ENCODE measurements at places on chromosomes 7 and 10.

- peak; percentile 98 for DNase-seq
These were observed 60.2 kb downstream of the MAD1L1 start for GRCh38 chr7:2172311-2173188.

- DNase-seq = no peak
These were observed 24.5 kb upstream of the KCTD7 start for GRCh38 chr7:66604198-66604597.

- no peak for DNase-seq
These were observed 7.4 kb downstream of the NT5C3A start for GRCh38 chr7:33055158-33055557.

GRCh38 chr7:91846436-91846835 lies 34.1 kb downstream of the MTERF1 start:
- no peak for DNase-seq

DNA sequence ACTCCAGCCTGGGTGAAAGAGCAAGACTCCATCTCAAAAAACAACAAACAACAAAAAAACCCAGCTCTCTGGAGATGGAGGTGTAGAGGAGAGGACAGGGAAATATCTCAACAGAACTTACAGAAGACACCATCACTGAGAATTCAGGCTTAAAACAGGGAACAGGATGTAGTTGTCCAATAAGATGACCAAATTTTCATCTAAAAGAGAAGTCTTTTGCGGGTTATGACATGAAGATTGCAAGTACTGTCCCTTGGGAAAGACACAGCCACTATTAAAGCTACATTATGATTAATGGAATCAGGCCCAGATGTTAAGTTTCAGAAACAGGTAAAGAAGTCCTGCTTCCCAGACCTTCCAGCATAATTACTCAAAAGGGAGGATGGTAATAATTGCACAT lies 235.2 kb upstream of the NRP1 start:
- DNase-seq = no peak

DNA sequence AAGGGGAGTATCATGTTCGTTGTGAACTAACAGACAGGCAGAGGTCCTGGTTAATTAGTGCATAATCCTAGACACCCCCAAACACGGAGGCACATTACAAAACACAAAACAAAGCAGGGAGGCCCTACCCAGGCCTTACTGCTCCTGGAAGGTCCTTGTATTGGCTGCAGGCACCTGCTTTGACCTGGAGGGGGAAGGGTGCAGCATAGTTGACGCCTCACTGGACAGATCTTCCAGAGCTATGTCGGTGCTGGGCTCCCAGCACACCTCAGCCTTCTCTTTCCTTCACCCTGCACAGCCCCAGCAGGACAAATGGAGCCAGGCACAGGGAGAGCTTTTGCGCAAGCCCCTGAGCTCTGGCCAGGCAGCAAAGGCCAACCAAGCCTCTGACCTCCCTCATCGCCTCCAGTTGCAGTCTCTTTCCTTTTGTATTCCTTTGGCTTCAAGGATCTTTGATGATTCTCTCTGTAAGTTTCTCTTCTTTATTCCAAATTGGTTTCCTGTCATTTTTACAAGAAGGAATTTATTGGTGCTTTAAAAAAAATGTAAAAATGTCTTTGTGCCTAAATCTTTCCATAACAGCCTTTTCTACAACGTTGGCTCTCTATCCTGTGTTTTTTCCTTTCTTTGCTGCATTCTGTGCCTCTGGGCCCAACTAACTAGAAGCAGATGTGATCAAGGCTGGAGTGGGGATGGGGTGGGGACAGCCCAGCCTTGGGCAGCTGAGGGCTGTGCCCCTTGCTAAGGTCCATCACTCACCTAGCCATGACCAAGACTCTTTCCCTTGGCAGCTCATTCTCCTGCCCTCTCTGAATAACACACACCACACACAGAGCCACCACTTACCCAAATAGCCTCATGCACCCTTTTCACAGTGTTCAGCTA lies 317.1 kb upstream of the NPVF start:
- no peak for DNase-seq

DNA sequence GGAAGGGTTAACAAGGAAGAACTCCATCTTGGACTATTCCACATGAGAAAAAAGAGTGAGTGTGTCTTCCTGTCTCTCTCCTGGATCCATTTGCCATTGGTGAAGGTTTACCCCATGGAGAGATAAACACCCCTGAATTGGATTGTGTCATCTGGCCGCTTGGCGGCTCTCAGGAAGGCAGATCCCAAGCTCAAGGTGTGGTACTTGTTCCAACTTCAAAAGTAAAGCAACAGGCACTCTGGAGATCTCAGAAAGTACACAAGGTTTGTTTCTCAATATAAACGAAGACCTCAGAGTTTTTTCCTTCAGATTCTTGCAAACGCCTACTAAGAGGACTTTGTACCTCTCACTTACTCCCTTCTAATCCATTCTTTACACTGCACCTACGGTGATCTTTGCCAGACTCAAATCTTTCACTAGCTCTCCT lies 116.7 kb downstream of the REEP3 start:
- no peak for DNase-seq

DNA sequence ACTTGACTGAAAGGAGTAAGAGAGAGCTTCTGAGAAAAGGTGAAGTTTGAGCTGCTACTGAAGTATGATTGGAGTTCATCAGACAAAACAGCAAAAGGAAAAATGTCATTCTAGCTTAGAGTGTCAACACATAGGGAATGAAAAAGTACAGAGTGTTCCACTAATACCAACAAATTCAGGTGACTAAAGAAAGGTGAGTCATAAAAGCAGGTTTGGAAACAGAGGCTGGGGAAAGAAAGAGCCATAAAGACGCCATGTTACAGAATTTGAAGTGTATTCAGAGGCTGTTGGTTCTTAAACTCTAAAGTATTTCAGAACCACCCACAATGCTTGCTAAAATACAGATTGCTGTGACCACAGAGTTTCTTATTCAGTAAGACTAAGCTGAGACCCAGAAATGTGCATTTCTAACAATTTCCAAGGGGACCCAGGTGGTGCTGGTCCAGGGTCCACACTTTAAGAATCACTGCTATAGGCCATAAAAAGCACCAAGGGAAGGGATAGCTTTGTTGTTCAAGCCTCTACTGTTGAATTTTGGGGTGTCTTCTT lies 143.1 kb downstream of the ELAPOR2 start:
- peak; percentile 26 for DNase-seq

DNA sequence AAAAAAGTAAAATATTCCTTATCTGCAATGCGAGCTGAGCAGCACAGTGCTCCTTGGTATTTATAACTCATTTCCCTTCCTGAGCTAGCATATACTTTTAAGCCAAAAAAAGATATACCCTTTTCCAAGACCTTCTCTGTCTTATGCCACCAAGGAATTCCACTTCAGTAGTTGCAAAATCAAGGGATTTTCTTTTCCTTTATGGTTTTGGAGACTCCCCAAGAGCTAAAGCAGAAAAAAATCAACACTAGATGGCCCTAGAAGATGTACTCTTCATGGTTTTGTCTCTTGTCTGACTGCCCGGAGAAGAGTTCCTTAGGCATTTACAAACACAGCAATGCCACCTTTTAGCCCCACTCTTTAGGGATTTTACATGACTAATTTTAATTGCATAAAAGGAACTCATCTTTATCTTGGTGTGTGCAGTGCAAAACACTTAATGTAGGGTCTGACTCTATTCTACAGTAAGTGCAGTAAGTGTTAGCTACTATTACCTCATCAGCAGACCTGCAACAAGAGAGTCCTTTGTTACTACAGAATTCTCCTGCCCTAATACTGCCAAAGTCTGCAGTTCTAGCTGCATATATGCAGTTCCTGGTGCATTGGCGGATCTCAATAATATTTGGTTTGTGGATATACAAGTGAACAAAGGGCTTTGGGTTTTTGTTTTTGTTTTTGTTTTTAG lies 443.3 kb downstream of the GFRA1 start:
- DNase-seq = no peak

DNA sequence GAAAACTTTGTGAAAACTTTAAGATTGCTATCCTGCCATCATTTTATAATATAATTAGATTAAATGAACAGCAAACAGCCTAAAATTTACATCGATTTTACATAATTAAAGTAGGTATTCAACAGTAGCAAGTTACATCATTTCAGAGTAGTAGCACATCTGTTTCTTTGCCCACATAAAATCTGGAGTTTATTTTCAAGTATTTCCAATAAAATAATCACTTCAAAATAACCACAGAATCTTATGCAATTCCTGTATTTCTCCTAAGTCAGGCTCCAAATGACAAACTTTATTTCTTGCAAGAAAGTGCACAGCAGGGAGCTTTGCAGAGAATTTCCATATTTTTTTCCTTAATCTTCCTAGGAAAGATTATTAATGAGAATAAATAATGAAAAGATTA lies 82.6 kb downstream of the CUBN start:
- no peak for DNase-seq

GRCh38 chr7:132270517-132270916 lies 305.8 kb downstream of the PLXNA4 start:
- no peak for DNase-seq

DNA sequence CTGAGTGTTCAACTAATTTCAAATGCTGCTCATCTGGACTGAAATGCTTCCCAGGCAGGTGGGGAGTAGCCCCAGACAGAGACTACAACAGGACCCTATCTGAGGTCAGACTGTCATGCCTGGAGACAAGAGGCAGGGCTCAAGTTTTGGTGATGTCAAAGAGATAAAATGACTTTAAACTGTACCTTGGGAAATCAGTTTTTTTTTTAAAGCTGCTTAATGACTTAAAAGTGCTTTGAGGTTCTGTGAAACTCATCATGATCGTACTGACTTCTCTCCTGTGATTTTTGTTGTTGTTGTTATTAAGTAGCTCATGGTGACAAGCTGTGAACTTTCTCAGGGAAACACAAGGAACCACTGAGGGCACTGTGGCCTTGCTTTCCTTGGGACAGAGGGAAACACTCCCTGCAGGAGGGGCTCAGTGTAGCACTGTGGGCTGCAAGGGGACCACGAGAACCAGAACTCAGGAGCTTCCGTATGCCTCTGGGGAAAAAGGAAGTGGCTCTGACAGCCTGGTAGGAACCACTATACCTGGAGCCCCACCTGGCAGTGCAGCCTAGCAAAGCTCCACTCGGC lies 9.5 kb downstream of the HIPK2 start:
- no peak for DNase-seq

DNA sequence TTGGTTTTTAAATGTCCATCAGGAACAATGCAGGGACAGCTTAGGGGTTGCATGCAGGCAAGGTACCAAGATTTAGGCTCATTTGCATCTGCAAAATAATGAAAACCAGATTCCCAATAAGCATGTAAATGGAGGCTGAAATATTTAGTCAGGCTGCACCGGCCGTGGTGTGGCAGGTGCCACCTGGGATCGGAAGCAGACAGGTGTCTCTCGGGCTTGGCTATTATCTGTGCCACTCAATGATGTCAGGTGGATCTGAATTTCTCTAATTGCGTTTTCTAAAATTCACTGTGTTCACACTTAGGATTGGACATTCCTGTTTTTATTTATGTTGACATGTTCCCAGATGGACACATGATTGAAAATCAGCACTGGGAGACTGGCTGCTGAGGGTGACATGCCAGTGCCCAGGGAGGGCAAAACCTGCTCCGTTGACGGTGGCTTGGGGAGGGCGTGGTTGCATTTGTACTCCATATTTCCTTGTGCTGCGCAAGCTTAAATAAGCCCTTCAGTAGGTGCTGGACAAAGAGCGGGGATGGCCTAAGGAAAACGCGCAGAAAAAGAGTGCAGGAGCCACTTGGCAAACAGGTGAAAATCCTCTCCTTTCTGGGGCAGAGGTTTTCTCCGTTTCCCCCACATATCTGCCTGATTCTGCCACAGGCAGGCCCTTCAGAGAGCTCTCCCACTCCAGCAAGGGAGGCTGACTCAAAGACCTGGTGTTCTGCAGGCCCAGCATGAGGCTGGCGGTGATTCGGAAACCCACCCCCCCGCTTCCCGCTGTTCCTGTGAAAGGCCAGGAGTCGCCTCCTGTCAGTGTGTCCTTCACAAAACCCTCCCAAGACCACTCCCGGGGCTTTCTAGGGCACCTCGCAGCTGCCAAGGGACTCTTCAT lies 142.5 kb downstream of the WDR37 start:
- DNase-seq = peak; percentile 26

DNA sequence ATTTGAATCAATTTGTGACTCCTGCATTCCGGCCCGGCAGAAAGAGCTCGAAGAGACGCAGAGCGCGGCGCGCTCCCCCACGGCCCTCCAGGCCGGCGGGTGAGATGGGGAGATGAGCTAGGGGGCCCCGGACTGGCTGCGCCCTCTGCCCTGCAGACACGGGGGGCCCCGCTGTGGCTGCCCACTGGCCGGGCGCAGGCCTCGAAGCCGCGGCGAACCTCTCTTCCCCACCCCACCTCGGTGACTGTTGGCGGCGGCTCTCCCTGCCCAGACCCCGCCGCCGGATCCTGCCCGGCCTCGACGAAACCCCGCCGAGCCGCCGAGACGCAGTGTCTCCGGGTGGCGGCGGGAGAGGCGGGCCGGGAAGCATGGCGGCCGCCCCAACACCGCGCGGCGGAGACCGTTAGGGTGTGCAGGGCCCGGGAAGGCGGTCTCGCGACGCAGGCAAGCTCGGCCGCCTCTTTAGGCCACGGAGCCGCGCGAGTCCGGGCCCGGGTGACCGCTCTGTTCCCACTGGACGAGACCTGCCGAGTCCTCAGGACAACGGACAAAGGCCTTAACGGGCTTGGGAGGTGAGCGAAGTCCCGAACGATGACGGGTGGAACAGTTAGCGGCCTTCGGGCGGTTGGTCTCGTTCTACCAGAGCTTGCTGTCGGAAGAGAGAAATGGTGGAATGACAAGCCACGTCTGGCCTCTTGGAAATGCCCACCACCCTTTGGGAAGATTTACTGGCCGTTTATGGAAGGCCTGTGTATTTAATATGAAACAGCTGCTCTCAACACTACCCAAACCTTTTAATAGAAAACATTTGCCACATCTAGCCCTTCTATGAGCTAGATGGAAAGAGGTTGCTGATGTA lies 24.3 kb downstream of the NUP42 start:
- no peak for DNase-seq

DNA sequence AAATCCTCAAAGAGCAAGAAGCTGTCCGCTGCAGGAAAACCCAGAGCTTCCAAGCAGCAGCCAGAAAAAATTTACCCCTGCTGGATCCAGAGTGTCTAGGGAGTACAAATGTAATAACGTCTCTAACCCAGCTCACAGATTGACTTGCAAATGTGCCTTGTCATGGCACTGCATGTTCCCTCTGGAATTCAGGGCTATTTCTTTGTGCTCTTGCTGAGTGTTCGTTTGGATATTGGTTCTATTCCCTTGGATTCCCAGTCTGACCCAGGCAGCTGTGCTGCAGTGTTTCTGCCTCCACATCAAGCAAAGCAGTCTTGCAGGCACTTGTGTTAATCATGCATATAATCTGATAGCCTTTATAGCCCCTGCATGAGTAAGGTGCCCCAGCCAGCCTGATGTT lies 209.9 kb upstream of the GHITM start:
- DNase-seq = no peak
